ENCODE measurements at places on chromosomes 11 and 22.
A peak's percentile ranks its signal among the peaks of the same experiment; 100 is the strongest.

DNA sequence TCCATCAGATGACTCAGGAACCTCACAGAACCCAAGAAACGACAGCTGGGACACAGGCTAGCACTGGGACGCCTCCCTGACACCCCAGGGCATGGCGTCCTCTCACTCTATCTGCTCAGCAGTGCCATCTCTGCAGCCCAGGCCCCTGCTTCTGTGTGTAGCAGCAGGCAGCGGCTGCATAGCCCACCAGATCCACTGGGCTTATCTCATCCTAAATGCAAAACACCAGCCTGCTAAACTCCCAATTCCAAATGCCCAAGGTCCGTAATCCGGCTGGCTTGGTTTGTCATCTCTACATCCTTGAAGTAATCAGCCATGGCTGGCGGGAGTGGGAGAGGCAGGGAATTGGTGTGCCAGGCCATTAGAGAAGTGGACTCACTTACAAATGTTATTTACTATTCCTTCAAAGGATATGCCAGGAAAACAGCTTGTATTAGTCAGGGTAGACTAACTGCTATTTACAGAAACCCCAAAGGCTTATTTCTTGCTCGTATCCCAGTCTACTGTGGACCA lies 30.7 kb downstream of the SPATA19 start:
- no peak for DNase-seq

DNA sequence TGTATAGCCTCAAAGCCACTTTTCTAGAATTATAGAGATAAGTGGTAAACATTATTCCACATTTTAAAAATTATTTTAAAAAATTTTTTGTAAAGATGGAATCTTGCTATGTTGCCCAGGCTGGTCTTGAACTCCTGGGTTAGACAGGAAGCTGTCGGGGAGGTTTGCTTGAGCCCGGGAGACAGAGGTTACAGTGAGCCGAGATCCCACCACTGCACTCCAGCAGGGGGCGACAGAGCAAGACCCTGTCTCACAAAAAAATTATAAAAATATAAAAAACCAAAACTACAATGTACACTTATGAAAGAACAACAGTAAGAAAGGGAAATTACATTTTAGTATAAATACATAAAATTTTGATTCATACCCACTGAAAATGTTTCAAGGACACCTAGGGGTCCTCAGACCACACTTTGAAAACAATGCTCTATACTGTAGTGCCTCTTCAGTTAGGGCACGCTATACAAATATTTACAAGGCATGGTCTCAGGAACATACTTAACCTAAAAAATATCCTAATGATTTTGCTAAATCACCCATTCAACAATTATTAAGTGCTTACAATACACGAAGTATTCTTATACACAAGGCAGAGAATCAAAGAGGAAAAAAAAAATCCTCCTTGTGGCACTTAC lies 111.2 kb downstream of the MRTFA start:
- peak; percentile 61 for DNase-seq

DNA sequence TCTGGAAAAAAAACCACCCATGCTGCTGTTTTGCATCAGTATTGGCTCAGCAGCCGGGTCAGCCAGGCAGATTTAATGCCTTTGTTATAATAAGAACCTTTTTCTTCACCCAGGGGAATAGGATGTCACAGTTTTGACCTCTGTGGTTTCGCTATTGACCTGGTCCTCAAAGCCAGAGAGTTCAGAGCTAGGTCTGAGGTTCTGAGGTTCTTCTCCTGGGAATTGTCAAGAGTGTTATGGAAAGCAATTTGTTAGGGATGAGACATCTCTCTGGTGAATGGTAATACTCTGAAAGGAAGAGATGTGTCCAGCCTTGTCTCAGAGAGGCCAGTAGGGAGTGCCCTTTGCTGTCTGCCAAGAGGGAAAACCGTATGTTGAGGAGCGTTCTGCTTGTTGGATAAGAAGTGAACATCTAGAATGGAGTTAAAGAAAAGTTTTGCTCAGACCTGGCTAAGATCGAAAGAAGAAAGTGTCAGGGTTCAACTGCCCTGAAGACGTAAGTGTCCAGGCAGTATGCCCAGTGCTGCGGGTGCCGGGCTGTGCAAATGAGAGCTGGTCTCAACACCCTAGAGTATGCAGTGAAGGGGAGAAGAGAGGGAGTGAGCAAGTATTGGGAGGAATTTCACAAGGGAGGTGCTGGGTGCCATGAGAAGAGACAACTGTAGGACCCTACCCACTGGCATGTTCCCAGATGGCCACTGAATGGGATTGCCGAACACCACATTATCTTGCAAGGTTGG lies 150.9 kb upstream of the TTC12 start:
- no peak for DNase-seq

- DNase-seq = peak; percentile 22
Measured at GRCh38 chr11:1748636-1749394, 1.6 kb downstream of the IFITM10 start.

DNA sequence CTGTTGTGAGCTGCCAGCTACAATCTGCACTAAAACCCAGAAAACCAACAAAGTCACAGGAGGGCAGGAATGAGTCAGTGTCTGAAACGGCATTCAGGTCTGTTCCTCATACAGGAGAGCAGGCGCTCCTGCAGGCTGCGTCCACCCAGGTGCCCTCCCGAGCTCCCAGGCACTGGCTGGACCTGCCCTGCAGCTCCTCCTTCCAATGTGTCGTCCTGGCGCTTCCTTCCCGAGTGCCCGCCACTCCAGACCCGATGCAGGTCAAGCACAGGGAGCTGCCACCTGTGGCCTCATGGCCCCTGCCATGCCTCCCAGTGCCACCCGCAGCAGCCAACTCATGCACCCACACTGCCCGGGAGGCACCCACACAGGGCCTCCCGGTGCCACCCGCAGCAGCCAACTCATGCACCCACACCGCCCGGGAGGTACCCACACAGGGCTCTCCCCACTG lies 12.0 kb downstream of the BRD1 start:
- DNase-seq = no peak

DNA sequence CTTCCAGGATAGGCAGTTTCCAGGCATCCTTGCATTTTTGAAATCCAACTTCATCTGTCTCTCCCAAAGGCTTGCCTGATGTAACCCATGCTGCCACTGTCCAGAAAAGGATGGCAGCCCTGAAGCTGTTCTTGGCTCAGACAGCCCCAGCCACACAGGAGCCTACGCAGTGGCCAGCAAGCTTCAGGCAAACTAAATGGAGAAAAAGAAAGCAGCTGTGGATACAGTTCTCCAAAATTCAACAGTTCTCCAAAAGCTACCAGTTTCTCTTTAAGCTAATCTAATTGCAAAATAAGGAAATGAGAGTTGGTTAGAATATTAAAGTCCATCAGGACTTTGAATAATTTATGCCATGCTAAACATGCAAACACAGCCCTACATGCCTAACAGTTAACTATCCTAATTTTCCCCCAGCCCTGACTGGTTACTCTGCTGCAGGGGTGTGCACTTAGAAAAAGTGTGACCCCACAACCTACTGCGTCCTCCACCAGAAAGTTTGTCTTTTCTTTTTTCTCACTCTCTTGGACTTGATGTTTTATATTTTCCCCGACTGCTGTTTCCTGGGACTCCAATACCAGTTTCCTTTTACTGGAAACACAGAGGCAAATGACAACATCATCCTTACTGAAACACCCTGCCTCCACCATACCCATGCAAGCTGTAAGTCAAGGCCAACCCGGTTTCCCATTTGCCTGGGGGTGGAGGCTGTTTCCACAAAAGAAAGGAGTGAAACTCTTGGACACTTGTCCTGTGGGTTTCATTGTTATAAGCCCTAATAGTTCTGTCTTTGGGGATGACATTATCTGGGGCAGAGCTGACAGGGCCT lies 69.1 kb upstream of the OR5AN1 start:
- no peak for DNase-seq

GRCh38 chr11:61418136-61418535 lies 11.6 kb downstream of the CPSF7 start:
- no peak for DNase-seq

GRCh38 chr11:33713856-33714398 lies 13.3 kb upstream of the C11orf91 start:
- no peak for DNase-seq

GRCh38 chr22:34973016-34973415 lies 92.9 kb upstream of the ISX start:
- no peak for DNase-seq

GRCh38 chr11:76763573-76764346 lies 19.4 kb upstream of the TSKU start:
- DNase-seq = peak; percentile 93

DNA sequence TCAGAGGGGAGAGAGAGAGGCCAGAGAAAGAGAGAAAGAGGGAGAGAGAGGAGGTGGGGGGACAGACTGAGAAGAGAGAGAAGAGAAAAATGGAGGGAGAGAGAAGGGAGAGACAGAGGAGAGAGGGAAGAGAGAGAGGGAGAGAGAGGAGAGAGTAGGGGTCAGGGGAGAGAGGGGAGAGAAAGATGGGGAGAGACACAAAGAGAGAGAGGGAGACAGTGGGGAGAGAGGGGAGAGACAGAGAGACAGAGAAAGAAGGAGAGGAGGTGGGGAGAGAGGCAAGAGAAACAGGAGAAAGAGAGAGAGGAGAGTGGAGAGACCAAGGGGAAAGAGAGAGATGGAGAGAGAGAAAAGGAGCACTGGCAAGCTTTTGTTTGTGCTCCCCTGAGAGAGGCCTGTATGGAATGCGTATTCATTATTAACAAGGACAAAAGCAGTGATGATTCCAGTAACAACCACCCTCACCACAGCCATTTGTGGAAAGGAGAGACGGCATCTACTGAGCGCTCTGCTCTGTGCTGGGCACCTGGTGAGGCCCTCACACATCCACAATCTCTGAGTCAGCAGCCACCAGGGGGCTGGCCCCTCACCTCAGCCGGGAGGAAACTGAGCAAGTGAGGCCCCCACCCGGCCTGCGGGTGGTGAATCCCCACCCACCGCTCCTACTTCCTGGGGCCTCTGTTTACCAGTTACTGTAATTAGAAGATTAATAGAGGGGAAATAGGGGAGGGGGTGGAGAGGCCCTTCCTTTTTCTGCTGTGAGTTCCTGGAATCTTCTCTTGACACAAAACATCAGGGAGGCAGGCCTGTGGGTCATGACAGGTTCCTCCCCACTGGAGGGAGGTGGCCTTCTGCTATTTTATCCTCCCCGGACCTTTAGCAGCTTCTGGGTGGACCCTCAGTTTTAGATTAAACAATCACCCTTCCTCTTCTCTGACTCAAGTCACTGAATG lies 14.6 kb upstream of the MIAT start:
- no peak for DNase-seq

DNA sequence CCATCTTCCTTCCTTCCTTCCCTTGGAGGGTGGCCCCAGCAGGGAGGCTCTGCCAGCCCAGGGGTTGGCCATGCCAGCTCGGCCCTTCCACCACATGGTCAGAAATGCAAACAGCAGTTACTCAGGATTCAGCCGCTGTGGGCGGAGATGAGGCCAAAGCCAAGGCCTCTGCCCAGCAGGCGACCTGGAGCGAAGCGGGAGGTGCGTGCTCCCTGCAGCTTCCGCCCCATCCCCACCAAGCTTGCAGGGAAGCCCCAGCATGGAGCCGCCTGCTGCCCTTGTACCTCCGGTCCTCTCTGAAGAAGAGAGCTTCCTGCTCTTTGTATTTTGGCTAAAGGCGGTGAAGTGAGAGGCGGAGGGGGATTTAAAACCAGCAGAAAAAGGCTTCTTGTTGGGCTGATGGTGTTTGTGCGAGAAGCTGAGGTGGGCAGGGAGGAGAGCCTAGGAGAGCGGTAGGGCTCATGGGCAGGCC lies 50.4 kb downstream of the ANO1 start:
- no peak for DNase-seq

- DNase-seq = no peak
Measured at GRCh38 chr11:113876074-113876797, 864 bp upstream of the USP28 start.
